ENCODE measurements at places on chromosomes 2 and 18.

DNA sequence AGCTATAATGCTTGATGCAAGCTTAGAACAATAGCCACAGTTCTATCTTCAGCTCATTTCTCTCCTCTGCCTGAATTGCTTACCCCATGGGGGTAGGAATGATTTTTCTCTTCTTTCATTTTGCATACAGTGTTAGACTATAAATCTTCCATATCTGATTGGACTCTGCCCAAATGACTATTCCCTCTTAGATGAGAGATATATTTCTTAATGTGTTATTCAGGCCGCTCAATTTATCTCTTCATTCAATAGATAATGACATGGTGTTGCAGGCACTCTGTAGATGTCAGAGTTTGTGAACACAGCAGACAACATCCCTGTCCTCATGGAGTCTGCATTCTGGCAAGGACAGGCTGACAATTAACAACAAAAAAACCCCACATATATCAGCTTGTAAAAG, 443.7 kb upstream of the CELF4 start:
- no peak for DNase-seq

DNA sequence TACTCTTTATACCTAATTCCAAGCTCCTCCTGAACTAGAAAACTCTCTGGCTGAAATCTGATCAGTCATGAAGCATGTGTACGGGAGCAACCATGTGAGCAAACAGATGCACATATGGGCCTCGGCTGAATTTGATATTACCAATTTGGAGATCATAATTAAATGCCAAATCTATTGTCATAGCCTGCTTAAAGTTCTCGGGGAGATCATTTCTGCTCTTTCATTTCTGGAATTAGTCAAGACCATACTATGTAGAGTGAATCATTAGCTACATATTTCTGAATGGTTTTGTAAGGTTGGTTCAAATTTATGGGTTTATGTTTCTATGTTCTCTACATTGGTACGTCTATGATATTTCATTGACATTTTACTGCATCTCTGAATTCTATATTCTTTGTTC, 205.5 kb downstream of the UBE2E3 start:
- DNase-seq, result no peak

DNA sequence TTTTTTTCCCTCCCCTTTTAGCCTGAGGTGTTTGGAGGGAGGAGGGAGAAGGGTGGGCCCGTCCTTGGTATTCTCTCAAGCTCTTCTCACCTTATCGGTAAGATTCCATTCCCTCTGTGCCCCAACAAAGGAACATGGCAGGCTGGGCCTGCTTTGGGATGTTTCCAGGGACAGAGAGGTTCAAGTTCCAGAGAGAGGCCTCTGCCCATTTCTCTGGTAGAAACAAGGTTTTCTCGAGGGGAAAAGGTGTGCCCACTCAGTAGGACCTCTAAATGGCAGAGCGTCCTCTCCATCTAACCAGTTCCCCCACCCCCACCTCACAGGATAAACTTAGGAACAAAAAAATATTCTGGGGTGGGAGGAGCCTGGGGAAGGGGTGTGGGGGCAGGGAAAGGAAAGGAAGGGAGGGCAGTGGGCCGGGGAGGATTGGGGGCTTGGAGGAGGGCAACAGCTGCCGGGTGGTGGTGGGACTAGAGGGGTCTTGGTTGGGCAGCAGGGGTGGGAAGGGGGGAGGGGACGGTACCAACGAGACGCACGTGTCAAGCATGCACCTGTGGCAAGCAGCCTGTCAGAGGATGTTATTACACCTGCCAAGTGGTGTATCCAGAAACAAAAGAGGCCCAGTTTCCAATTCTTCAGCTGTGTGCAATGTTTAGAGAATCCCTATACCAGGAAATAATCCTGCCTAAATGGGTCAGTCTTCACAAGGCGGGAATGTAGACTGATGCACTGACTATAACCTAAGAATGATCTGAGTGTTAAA, 2.1 kb downstream of the PCBP1 start:
- DNase-seq, result no peak

- DNase-seq, result no peak
Measured at GRCh38 chr2:142734231-142734630, 143.2 kb upstream of the KYNU start.

GRCh38 chr2:88113069-88113468, 14.8 kb downstream of the FABP1 start:
- DNase-seq, result no peak

DNA sequence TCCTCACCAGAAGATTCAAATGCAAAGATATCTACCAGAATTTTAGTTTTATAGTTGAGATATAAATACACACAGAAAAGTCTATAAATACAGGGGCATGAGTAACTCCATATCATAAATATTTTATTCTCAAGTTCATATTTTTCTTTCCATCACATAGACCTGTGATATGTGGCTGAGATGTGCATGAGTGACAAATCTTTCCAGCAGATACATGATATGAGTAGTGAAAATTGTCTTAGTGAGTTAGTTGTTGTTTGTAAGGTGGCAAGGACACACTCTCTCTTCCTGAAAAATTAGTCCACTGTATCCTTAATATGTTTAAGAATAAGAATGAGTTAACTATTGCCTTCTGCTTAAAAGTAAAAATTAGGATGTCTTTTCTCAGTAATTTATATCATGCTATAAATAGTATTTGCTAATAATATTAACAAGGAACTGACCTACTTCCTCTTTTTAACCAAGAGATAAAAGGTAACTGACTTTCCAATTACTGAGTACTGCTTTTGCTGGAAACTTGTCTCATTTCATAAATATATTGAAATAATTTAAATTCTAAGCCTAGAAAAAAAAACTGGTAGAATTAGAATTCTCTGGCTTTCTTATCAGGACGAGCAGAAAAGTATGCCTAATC, 85.2 kb upstream of the SESTD1 start:
- DNase-seq, result no peak

DNA sequence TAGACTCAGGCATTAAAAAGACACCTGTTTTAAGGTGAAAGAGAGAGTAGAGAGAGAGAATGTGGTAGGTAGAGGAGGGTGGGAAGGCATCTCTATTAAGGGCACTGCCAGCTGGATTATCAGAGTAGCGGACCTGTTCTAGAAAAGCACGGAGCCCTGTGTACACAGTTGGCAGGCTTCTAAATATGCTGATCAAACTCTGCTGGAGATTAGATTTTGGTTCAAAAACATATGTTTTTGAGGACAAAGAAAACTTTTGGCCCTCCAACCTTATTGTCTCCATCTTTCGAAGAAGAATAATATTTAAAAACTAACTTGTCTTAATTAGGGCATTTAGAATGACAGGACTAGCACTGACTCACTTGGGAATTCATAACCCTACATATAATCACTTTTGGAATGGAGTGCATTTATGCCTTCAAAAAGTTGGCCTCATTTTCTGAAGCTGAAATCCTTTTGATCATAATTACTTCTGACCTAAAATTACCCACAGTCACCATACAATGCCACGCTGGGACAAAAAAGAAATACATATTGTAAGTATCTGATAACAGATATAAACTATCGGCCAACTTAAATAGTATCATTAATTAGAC, 254.6 kb downstream of the MEIS1 start:
- no peak for DNase-seq

GRCh38 chr2:30294133-30294532, 62.8 kb downstream of the LBH start:
- DNase-seq, result no peak

- no peak for DNase-seq
Measured at GRCh38 chr2:192119536-192119935, 75.2 kb downstream of the TMEFF2 start.

DNA sequence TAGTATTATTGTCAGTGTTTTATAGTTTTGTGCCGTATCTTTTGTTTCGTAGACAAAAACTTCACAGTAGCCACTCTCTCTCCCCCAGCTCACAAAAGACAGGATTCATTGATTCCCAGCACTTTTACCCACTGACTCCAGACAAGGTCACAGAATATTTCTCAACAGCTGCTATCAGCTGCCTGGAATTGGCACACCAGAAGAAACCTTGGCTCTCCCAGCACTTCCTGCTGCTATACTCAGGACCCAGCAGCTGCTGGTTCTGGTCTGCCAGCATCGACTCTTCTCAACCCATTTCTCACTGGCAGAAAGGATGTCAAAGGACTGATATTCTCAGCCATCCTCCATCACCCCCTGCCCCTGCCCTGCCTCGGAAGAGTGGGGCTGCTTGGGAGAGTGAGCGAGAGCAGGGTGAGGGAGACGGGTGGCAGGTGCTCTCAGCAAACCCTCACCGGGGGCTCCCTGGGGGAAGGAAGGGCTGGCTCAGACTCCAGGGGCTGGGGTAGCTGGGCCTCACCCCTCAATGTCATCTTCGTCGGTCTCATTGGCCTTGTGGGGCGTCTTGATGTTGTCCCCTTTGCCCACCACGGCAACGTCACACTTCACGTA, 6.1 kb upstream of the OTOF start:
- DNase-seq, result no peak

- no peak for DNase-seq
Measured at GRCh38 chr2:152635635-152636298, 81.5 kb downstream of the PRPF40A start.

DNA sequence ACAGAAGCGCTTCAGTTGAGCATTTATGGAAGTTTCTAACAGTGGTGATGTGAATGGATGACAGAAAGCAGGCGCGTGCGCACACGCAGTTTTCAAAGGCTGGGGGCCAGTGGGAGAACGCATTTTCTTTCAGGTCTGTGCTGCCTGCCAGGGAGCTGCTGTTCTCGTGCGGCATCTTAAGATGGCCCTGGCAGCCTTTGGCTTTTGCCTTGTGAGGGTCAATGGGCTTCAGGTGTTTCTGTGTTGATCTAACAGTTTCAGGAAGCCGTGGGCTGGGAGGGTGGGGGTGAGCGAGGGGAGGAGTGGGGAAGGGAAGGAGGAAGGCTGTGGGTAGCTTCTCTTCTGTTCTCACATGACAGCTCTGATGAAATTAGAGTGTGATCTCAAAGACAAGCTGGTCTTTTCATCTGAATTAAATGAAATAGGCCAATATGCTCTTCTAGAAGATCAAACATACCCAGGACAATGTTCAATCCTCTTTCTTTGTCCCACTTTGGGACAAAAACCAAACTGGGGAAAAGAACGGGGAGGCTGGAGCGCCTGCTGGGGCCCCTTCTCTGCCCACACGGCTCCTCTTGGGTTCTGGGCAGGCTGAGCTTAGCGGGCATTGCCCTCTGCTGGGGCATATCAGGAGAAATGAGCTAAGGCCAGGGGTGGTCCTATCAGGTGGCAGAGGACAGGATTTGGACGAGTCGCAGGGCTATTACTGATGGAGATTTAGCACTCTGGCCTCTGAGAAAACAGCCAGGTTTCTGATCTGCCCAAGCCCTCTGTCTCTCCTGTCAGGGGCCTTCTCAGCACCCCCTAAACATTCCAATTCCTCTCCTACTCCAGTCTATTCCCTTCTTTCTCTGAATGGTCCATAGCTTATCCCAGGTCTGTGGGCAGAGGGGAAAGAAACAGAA, 126.2 kb upstream of the LGALSL start:
- no peak for DNase-seq

GRCh38 chr2:105317937-105318336, 11.6 kb downstream of the TGFBRAP1 start:
- DNase-seq, result no peak

DNA sequence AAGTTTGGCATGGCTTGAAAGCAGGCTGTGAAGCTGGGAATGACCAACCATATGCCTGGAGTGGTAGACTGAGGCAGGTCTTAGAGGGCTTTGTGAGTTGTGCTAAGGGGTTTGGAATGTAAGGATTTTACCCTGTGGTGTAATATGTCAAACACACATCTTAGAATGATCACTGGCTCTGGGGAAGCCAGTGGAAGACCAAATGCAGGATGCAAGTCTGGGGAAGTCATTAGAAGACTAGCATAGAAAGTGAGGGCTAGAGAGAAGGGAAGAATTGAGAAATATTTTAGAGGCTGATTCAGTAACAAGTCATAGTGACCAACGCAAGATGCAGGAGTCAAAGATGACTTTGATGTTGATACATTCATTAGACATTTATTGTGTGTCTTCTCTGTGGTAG, 3.5 kb upstream of the FHOD3 start:
- no peak for DNase-seq

Measured in AG04449 (cell line).